NCI-H82 (cell line): ENCODE measurements at places on chromosomes 3 and 15.

DNA sequence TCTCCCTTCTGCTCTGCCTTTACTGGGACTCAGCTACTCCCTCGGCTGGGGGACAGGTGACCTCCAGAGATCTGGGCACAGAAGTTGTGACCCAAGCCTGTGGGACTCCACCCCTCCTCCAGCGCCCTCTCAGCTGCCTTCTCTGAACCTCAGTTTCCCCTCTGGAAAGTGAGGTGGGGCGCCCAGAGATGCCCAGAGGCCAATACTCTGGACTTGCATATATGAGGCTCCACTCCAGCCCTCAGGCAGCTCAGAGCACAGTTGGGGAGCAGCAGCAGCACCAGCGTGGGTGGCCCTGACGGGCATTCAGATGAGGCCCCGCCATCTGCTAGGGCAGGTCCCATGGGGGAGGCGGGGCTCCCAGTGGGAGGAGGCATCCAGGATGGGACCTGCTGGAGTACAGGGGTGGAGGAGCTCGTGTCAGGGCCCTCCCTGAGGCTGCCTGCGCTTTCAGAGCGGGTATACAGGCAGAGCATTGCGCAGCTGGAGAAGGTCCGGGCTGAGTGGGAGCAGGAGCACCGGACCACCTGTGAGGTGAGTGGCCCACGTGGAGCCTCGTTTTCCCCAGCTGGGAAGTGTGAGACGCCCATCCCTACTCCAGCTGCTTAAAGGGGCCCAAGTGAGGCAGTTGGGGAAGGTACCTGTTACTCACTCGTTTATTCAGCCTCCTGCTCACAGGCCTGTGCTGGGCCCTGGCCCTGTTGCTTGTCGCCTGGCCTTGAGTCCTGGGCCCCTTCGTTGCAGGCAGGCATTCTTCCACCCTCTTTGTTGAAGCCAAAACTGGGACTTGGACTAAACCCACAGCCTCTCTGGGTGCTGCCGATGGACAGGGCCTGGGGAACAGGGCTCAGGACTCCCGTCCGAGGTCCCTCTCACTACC lies 35.4 kb downstream of the PSTPIP1 start:
- DNase-seq, result peak; percentile 96

- no peak for DNase-seq
These were observed 290.0 kb downstream of the ADAMTSL3 start for GRCh38 chr15:83943849-83944404.

GRCh38 chr3:177282119-177282655 lies 84.9 kb upstream of the TBL1XR1 start:
- no peak for DNase-seq

- DNase-seq, result no peak
These were observed 262.6 kb upstream of the TPM1 start for GRCh38 chr15:62779899-62780298.

GRCh38 chr3:71265365-71265915 lies 318.1 kb downstream of the FOXP1 start:
- DNase-seq, result no peak

DNA sequence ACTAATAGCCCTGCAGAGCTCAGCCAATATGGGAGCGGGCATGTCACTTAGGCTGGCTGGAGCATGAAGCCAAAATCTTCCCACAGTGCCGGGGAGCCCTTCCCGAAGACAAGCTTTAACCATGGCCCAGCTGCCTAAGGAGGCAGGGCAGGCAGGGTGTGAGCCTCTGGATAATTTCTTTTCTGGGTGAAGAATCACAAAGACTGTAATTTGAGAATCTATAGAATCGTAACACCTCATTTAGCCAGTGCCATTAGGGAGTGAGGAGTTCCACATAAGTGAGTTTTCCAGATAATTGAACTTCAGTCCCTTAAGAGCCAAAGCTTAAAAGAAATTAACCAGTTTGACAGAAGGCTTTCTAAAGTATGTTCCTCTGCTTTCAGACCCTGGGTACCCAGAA lies 40.2 kb upstream of the TLE3 start:
- no peak for DNase-seq

GRCh38 chr3:15498431-15499214 lies 22.9 kb downstream of the COLQ start:
- DNase-seq, result no peak
